ENCODE measurements at places on chromosomes 3 and 15.
A peak's percentile ranks its signal among the peaks of the same experiment; 100 is the strongest.

GRCh38 chr3:39211332-39212130 is 19.1 kb upstream of the XIRP1 start:
- DNase-seq: no peak

DNA sequence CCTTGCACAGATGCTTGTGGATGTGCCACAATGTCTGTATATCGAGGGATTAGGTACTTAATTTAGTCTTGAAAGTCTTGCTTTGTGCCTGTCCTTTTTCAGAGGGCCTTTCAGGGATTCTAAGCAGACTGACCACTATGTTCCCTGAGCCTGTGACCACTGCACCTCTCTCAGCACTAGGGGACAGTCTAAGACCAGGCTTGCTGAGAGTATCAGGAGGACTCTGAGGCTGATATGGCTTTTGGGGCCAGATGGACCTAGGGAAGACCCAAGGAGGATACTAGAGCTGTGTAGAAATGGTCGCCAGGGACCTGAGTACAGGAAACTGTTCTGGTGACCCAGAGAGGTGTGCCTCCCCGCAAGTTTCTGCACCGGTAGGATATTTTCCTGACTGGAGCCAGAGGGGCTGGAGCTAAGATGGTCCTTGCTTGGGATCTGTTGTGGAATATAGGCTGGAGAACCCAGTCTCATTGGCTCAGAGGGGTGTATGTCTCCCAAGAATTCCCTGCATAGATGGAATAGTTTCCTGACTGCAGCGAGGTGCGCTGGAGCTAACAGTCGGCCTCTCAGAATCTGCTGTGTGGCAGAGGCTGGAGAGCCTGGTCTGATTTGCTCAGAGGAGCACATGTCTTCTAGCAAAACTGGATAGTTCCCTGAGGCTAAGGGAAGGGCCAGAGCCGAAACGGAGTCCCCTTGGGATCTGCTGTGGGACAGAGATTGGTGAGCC is 213.2 kb upstream of the DCBLD2 start:
- DNase-seq: peak; percentile 85

- DNase-seq: no peak
Measured at GRCh38 chr3:150014782-150015181, 44.1 kb upstream of the PFN2 start.

- no peak for DNase-seq
Measured at GRCh38 chr15:70491201-70491621, 272.1 kb downstream of the UACA start.

Data from dermis blood vessel endothelial cell (primary cell).